ENCODE measurements at places on chromosomes 16 and 17.

DNA sequence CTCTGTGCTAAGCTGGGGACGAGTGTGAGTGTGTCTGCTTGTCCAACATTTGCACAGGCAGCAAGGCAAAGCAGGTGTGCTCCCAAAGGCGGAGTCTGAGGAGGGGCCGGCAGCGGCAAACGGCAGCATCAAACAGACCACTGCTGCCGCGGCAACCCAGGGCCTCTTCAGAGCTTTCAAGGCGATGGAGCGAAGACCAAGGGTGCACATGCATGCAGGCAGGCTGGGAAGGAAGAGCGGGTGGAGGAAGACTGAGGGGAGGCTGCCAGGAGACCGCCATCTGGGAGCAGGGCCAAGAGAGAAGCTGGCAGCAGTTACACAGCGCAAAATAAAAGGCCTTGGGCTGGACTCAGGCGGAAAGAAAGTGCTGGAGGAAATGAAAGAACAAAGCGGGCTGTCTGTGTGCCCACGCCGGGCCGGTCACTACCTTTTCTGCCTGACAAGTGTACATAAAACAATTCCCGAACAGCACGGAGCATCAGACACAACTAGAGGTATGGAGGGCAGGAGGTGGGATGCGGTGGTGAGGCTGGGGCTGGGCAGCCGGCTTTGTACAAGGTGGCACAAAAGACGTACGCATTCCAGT lies 8.5 kb downstream of the TIMM22 start:
- no peak for DNase-seq

GRCh38 chr17:35618628-35619027 lies 31.5 kb downstream of the AP2B1 start:
- DNase-seq, result no peak

DNA sequence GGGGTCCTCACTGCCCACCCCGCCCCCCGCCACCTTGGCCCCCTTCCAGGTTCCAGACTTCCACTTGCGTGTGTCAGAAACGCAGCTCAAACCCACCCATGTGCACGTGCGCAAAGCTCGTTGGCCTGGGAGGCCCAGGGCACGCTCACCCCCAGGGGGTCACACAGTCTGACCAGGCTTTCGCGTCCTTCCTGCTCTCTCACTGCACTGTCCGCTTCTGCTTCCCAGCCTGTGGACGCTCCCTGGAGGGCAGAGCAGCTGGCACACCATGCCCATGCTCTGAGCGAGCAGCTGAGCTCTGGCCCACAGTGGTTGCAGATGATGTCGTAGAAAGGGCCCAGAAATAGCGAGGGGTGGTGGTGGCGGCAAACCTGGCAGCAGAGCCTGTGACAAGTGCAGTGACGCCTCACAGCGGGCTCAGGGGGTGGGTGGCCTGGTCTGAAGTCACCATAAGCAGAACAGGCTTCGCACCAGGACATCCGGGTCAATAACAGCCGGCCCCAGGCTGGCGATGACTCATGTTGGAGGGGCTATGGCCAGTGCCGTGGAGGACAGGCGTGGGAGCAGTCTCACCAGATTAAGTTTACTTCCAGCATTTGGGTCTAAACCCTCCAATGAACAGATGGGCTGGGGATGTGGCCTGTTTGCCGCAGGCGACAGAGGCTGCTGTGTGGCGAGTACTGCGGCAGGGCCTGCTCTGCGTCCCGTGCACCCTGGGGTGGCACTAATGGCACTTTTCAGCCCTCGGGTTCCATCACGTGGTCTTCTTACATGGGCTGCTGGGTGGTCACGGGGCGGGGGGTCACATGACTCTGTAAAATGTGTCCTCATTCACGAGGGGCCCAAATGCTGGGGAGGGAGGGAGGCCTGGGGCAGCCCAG lies 49.0 kb downstream of the NT5M start:
- DNase-seq, result no peak

GRCh38 chr16:3858801-3859200 lies 21.7 kb downstream of the CREBBP start:
- DNase-seq, result no peak

GRCh38 chr16:87327798-87328495 lies 10.8 kb upstream of the C16orf95 start:
- DNase-seq, result no peak

DNA sequence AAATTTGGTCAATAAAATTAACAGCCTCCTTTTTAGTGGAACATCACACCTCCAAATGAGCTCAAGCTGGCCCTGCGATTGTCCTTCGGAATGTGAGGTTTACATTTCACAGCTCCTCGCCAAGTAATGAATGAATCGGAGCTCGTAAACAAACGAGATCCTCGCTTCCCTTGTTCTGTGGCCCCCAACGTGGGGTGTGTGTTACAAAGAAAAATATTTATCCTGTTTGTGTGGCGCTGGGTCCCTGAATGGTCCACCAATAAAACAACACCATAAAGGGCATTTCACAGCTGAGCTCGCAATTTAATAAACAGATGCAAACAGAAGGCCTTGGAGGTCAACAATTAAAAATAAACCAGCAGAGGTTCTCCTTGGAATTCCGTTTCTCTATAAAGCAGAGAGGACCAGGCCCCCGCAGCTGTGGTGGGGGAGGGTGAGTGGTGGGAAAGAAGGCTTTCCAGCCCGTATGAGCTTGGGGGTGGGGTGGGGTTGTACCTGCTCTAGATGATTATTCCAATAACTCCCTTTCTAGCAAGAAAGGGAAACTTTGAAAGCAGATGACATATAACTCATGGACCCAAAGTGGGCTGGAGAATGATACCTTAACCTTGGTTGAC lies 393.9 kb upstream of the SALL1 start:
- DNase-seq, result no peak

GRCh38 chr16:68760671-68761275 lies 23.7 kb downstream of the CDH1 start:
- no peak for DNase-seq

- DNase-seq, result no peak
Measured at GRCh38 chr17:28290703-28291102, 28.3 kb upstream of the TMEM97 start.

DNA sequence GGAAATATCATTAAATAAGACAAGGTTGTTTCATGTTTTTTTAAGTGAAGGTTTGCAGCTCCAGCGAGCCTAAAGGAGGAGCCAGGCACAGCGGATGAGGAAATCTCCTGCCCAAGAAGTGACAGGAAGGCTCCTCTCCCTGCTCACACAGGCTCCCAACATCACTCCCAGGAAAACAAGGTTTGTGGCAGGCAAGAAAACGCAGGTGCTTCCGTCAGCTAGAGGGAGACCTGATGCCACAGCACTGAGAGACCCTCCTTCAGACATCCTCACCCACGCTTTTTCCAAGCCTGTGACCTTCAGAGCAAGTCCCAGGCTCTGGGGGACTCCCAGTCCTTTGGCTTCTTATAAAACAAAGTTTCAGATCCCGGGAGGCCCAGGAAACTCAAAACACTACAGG lies 89.7 kb downstream of the ZNF423 start:
- no peak for DNase-seq

DNA sequence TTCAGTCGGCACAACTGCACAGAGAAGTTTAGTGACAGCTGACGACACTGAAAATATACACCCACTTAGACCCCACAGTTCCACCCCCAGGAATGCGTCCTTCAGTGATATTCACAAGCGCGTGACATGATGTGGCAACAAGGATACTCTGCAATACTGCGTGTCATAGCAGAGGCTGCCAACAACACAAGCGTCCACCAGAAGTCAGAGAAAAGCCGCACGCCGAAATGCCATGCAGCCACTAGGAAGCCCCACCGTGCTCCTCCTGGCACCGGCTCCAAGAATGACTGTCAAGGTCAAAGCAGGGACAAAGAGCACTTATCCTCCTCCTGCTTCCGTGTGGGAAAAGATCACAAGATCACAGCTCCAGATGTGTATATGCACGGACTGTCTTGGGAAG lies 3.5 kb downstream of the ATP2A3 start:
- no peak for DNase-seq

GRCh38 chr16:24939738-24940137 lies 75.4 kb downstream of the ARHGAP17 start:
- no peak for DNase-seq

- DNase-seq, result no peak
Measured at GRCh38 chr17:752620-753219, 656 bp upstream of the GEMIN4 start.

- no peak for DNase-seq
Measured at GRCh38 chr16:700684-701584, 4.7 kb downstream of the FBXL16 start.

GRCh38 chr17:79082311-79083190 lies 7.9 kb downstream of the ENGASE start:
- no peak for DNase-seq

- DNase-seq, result no peak
Measured at GRCh38 chr16:78641433-78641832, 542.0 kb downstream of the WWOX start.

DNA sequence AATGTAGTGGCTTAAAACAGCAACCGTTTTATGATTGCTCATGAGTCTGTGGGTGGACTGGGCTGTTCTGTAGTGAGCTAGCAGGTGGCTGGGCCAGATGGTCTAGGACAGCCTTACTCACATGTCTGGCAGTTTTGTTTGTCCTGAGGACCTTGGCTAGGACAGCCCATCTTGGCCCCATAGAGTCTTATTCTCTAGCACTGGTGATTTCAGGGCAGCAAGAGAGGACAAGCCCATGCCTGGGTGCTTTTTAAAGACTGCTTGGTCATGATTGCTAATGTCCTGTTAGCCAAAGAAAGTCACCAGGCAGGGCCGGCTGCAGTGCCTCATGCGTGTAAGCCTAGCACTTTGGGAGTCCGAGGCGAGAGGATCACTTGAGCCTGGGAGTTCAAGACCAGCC lies 139.8 kb downstream of the KATNIP start:
- DNase-seq, result no peak

- DNase-seq, result no peak
Measured at GRCh38 chr16:55834049-55834448, 1.2 kb upstream of the CES1 start.

DNA sequence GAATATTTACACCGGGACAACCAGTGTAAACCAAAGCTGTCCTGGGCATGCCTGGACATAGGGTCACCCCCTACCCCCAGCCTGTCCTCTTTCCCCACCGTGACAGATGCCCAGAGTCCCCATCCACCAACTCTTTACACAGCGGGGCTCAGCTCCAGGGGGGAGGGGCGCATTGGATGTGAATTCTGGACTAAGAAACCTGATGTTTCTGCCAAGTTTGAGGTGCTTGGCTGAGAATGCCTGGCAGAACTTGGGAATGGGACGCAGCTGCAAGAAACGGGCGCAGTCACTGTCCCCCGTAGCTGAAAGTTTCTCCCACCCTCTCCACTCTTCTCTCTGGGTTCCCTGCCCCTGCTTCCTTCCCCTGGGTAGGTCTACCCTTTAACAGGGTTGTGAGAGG lies 68.0 kb upstream of the CDC42EP4 start:
- DNase-seq, result no peak

DNA sequence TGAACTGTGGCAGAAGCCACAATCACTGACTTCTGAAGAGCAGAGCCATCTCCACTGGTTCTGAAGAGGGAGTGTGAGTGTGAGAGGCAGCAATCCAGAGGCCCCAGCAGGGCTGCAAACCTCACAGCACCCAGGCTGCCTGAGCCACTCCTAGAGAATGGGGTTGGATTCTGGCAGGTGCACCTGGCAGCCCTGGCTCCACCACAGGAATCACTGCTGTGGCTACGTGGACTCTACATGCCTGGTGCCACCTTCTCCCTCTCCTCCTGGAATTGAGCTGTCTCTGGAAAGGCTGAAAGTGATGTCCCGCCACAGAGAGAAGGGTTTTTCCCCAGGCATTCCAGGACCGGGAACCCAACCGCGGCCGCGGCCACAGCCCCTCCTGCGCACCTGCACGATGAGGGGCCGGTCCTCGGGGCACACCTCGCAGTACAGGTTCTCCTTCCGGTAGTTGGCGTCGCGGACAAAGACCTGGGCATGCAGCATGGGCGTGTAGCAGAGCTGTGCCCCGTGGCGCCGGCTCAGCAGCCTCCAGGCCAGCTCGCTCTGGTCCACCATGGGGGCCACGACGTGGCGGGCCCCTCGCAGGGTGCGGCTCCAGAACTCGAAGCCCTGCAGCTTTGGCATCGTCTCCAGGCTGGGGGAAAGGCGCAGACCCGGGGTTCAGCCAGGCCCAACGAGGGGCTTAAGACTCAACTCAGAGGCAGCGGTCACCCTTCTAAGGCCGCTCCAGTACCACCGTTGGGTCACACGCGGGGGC lies 991 bp downstream of the DUS1L start:
- DNase-seq, result no peak

- DNase-seq, result no peak
Measured at GRCh38 chr17:15648386-15648785, 28.9 kb upstream of the FBXW10B start.

DNA sequence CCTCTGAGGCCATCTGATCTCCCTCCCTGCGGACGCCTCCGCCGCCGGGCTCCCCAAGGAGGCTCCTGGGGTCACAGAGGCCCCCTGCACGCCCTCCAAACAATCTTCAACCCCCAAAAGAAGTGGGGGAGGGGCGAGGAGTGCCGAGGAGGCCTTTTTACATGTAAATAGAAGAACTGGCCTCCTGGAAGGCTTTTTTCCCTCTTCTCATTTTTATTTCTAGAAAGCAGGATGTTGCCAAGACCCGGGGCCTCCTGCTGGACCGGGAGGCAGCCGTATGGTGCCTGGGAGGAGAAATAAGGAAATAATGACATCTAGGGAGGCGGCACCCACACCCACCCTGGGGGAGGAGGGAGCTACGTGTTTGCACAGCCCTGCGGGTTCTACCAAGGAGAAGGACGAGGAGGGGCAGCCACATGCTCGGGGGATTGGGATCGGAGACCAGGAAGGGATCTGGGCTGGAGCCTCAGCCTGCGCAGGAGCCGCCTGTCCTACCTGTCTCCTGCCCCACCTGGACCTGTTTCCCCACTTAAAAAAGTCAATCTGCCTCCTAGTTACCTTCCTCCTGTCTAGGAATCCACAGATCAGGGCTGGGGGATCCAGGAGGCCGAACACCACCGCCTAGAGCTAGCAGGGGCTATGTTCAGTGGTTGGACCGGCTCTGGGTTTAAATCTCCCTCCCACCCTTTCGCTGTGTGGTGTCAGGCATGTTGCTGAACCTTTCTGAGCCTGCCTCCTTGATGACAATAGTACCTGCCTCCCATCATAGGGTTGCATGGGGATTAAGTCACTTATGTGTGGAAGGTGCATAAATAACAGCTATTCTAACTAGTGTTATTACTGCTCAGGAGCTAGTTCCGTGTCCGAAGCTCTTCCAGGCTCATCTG lies 175.7 kb upstream of the GSE1 start:
- DNase-seq, result no peak

DNA sequence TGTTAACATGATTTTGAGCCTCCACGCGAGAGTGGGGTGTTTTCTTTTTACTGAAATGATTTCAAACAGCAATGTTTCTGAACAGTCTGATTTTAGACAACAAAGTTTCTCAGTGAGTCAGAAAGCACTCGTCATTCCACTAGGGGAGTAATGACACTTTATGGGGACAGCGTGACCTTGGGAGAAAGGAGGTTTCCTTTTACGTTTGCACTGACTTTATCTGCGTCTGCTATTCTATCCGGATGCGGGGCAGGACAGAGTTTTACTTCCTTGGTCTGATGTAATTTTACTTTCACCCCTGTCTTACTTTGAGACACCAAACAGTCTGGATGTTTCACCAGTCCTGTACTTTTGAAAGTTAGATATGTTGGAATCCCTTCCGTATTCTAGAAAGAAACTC lies 20.7 kb downstream of the SLC47A1 start:
- DNase-seq, result no peak
